Activated effector memory CD4-positive, alpha-beta T cell treated with Interleukin-2 at 50 U/mL for 16 hours (primary cell): ENCODE measurements at places on chromosomes 4 and X.

DNA sequence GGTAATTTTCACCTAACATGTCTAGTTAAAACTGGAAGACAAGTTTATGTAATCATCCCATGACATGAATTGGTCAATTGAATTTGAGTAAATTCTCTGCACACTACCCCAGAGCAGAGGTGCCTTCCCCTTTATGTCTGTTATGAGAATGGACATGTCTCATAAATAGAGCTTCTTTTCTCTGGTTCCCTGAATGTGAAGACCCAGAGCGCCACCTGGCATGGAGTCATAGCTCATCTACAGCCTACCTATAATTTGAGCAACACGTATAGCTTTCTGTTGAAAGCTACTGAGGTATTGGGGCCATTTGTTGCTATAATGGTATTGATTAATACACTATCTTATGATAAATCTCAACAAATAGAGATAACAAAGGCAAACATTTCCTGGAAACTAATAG, 626.5 kb upstream of the GALNTL6 start:
- DNase-seq, result no peak

GRCh38 chr4:123616951-123617461, 220.4 kb downstream of the SPRY1 start:
- DNase-seq, result no peak

GRCh38 chr4:63396269-63396668, 1013.0 kb downstream of the TECRL start:
- no peak for DNase-seq

- DNase-seq, result no peak
Measured at GRCh38 chr4:996997-997374, 3.8 kb upstream of the SLC26A1 start.

- DNase-seq, result no peak
Measured at GRCh38 chr4:6763330-6763851, 19.1 kb upstream of the KIAA0232 start.

GRCh38 chr4:52856801-52857200, 5.3 kb upstream of the RASL11B start:
- no peak for DNase-seq

DNA sequence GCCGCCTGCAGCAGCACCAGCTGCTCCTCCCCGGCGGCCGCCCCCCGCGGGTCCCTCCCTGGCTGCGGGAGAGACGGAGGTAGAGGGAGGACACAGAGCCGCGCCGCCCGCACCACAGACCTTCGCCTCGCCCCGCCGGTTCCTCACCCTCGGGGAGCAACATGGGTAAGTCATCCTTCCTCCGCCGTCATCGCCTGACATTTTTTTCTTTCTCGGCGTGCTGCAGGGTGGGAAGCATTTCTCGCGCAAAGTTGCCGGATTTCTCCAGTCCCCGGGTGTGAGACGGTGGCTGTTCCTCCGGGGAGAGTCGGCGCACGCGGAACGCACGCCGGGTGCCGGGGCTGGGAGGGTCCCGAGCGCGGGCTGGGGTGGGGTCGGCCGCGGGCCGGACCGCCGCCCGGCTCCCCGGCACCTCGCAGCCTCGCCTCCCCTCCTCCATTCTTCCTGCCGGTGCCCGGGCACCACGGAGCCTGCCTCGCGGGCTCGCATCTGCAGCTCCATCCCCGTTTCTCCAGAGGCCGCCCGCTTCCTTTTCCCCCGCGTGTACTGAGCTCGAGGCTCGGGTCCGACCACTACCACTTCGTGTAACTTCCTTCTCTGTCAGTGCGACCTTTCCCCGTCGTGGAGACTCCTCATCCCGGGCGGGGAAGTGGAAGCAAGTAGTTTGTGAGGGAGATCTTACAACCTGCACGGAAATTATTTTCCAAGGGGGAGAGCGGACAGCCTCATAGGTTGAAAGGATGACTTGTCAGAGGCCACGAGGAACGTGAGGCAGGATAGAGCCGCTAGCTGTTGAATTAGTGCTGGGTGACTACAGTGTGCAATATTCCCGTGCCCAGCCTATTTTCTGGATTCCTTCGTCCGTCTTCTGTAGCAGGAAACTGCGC, 464 bp downstream of the RAP1GDS1 start:
- no peak for DNase-seq

- no peak for DNase-seq
Measured at GRCh38 chr4:139145552-139145932, 31.5 kb downstream of the ELF2 start.

DNA sequence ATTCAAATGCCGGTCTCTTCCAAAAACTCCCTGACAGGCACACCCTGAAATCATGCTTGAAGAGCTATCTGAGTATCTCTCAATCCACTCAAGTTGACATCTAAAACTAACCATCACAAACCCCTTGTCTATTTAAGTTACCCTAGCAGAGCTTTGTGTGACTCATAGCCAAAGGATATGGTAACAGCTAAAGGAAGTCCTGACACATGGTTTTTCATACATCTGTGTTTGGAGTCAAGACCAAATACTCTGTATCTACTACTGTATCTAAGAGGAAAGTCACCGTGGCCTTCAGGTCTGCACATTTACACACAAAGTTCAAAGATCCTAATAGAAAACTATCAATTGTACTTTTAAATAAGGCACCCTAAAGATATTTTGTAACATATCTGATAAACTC, 239.6 kb upstream of the VCX start:
- DNase-seq, result no peak
